Urothelium cell line (cell line): ENCODE measurements at places on chromosomes 5 and 9.
A peak's percentile ranks its signal among the peaks of the same experiment; 100 is the strongest.

DNA sequence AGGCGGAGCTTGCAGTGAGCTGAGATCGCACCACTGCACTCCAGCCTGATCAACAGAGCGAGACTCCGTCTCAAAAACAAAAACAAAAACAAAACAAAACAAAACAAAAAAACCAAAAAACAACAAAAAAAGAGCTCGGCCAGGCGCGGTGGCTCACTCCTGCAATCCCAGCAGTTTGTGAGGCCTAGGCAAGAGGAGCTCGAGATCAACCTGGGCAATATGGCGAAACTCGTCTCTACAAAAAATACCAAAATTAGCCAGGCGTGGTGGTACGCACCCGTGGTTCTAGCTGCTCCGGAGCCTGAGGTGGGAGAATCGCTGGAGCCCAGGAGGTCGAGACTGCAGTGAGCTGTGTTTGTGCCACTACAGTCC, 20.2 kb downstream of the TRIM7 start:
- DNase-seq = no peak

- no peak for DNase-seq
These were observed 48.9 kb downstream of the FAM174A start for GRCh38 chr5:100584069-100584468.

- no peak for DNase-seq
These were observed 465.2 kb downstream of the LRRC70 start for GRCh38 chr5:63043792-63044191.

- DNase-seq = peak; percentile 80
These were observed 81.8 kb upstream of the NEURL1B start for GRCh38 chr5:172559004-172559932.

DNA sequence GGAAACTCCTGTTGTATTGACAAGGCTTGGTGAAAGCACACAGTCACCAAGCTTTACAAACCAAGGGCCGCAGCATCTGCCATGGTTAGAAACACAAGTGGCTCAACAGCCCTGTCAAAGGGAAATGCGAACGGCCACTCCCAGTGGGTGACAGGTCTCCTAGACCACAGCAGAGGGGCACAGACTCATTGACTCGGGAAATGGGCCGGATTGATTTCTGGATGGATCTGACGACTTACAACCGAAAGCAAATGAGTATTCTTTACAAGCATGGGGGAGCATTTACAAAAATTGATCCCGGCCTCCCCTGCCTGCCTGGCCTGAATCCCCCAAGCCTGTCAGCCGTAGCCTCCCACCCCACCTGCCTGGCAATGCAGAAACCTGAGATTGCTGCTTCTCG, 48.2 kb downstream of the ADAMTS2 start:
- DNase-seq = no peak

- DNase-seq = no peak
These were observed 95.0 kb upstream of the ACTBL2 start for GRCh38 chr5:57577432-57578175.

DNA sequence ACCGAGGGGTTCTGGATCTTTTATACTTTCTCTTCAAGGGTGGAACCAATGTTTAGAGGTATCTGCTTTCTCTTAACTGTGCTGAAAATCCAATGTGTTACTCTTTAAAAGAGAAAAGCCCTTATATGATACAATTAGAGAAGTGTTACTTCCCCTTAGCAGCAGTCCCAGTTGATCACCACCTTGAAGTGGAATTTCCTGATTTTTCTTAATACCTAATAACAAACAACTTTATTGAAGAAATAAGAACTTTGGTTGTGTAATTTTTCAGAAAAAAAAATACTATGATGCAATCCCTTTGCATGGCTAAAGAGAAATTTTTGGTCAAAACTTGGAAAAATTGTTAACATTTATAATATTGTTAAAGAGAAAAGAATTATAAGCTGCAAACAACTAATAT, 24.7 kb downstream of the SLC1A3 start:
- DNase-seq = no peak

GRCh38 chr9:35105571-35106342, 2.8 kb upstream of the STOML2 start:
- DNase-seq = no peak

DNA sequence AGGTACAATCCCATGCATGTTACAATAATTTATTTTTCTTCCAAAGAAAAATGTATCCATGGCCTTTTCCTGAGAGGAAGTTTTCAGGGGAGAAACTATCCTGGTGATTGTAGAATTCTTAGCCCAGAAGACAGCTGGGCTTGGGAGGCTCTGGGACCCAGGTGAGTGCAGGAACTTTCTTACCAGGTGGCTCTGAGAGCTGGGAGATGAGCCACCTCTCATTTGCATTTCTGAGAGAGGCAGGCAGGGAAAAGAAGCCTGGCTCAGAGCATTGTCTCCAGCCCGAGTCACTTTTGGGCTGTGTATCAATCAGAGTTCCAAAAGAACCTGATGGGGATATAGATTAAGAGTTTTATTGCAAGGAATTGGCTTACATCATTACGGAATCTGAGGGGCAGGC, 52.7 kb downstream of the ALG2 start:
- DNase-seq = no peak
